Effector memory CD8-positive, alpha-beta T cell (primary cell): ENCODE measurements at places on chromosomes 12 and 14.

- DNase-seq = no peak
Measured at GRCh38 chr12:92074889-92075288, 70.8 kb downstream of the BTG1 start.

DNA sequence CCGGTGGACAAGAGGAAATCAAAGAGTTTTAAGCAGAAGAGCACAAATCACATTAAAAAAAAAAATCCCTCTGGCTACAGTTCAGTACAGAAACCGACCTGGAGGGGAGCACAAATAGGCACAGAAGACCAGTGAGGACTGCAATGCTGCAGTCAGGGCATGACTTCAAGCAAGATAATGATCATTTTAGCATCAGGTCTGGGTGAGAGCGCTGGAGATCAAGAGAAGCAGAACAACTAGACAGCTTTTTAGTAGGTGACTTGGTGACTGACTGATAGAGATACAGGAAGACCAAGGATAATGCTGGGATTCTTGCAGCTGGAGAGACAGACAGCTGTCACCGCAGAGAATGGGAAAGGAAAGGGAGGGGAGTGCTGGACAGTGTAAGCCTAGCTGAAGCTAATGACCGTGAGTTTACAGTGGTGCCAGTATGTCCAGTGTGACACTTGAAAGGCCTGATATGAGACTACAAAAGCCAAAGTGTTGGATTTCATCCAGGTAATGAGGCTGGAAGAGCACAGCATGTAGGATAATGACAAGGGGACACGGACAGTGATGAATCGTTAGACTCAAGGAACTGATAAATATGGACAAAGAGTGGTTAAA lies 5.6 kb downstream of the NFYB start:
- DNase-seq = no peak

DNA sequence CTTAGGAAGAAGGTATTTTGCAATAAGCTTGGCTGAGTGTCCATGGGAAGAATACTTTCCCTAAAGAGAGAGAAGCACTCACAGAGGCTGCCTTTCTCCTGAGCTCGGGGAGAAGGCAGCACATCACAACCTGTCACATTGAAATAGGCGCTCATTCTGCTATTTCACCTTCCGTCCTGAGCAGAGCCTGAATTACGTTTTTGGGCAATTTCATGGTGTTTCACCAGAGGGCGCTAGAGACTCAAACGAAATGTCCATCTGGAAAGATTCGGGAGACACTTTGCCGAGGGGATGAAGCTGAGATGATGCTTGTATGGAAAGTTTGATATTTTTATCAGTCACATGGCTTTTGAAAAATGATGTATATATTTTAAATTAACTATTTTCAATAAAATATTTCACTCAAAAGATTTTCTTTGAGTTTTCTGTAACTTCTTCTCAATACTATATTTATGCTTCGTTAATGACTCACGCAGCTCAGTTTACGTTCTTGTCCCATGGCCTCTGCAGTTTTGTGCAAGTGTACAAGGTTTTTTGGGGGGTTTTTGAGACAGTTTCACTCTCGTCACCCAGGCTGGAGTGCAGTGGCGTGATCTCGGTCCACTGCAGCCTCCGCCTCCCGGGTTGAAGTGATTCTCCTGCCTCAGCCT lies 17.4 kb upstream of the B4GALNT3 start:
- DNase-seq = peak; percentile 56

GRCh38 chr14:77276959-77277358 lies 6.0 kb upstream of the NGB start:
- DNase-seq = no peak

- no peak for DNase-seq
Measured at GRCh38 chr12:51813931-51814310, 34.6 kb downstream of the FIGNL2 start.

DNA sequence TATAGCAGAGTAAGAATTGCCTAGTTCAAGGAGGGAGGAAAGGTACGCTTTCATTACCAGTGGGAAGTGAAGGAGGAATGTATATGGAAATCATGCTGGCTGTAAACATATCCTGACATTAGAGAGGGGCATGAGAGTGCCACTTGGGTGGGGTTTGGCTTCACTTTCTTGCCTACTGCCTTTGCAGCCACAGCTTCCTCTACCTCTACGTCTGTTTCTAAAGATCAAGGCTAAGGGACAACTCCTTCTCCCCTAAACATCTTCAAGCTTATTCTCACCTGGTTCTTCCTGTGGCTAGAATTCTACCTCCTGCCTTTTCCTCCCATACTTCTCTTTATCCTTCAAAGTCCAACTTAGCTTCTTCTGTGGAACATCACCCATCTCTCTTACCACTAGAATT lies 58.0 kb downstream of the SUSD6 start:
- no peak for DNase-seq

DNA sequence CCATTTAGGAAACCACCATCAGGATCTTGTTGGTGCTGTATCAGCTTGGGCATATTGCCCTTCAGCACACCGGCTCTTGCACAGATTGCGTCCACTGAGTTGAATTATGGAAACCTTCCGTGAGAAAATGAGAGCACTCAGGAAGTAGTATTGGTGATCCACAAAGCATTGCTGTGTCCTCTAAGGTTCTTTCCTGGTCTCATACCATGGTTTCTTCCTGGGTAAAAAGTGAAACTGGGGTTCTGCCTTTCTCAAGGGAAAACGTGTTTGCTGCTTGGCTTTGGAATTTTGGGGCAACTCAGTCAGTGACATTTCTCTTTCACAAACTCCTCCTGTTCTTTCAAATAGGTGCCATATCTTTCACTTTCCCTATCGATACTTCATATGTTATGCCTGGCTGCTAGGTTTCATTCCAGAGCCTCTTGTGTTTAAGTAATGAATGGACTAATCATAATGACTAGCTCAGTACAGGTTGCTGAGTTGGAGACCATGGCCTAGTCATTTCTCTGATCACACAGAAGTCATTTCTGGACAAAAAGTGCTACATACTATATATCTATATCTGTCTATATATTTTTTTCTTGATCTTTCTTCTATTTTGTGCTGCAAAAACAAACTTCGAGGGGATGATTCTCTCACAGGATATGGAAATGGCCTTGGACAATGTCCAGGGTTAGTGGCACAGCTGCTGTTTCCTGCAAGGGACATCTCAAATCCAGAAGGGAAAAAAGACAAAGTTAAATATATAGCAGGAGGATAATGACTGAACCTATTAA lies 423.4 kb downstream of the ZFP36L1 start:
- DNase-seq = no peak

- DNase-seq = peak; percentile 15
Measured at GRCh38 chr12:104653730-104654664, 197.2 kb downstream of the CHST11 start.

DNA sequence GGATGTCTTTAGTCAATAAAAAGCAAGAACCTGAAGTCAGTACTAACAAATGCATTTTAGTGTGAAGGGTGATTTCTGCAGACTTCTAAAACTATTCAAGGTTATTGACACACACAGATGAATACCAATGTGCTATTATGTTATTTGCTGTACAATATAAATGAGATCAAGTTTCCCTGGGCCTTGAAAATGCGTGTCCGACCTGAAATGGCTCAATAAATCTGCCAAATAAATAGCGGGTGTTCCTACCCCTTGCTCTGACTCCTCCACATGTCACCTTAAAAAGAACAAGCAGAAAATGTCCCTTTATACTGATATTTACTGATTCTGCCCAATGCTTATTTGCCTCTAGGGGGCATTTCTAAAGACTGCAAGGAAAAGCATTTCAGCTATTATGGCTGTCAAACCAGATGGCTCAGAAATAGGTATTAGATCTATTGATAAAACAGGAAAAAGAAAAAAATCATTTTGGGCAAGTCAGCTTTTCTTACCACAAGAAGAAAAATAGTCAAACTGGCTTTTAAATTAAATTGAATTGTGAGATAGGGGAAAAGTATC lies 367.3 kb upstream of the KITLG start:
- DNase-seq = no peak

DNA sequence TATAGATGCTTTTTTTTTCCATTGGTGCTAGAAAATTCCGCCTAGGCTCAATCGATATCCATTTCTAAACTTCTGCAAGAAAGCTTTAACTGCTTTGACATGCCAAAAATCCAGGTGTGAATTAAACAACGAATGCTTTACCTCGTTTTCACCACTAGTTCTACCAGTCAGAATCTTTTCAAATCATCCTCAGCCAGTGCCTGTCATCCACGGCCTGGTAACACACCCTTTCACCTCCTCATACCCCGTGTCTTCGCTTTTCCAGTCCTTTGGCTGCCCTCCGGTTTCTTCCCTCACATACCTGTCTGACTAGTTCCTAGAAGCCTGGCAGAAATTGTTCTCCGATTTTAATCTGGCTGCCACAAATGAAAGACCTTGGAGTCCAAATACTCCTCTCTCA lies 1.4 kb upstream of the PHC1 start:
- DNase-seq = no peak

GRCh38 chr14:83733670-83734069 lies 1796.3 kb upstream of the FLRT2 start:
- no peak for DNase-seq

- DNase-seq = no peak
Measured at GRCh38 chr14:22814941-22815713, at the start of gene SLC7A7. Gene SLC7A7, minus strand, starts transcription at chr14:22815435. Its CDS starts 2,037 bp downstream, at chr14:22813398.

- no peak for DNase-seq
Measured at GRCh38 chr12:107359382-107359781, 266.0 kb upstream of the CRY1 start.

DNA sequence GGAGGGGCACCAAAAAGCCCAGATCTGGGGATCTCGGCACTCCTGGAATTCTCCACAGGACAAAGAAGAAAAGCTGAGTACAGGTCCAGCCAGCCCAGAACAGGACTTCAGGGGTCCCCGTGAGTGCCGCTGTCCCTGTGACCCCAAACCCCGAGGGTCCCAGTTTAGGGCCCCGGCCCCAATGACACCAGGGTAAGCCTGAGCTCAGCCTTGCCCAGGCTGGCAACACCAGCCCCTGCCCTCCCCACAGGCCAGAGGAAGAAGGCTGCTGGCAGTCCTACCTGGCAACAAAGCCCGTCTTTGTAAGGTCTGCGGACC lies 1.8 kb downstream of the CDK2AP1 start:
- no peak for DNase-seq

DNA sequence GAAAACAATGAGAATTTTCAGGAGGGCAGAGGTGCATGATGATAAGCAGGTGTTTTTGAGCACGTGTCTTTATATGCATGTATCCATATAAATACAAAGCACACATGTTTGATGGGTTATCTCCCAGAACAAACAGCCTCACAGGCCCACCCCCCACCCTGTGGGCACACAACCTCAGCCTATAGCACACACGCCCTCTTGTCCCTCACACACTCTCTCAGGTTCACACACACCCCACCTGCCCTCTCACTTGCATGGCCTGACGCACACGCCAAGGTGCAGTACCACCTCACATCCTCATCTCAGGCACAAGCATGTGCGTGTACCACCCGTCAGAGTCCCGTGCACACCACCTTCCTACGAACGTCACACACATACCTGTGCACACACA lies 8.6 kb upstream of the KRT8 start:
- DNase-seq = no peak

- no peak for DNase-seq
Measured at GRCh38 chr14:70254476-70254961, 65.8 kb upstream of the SLC8A3 start.

DNA sequence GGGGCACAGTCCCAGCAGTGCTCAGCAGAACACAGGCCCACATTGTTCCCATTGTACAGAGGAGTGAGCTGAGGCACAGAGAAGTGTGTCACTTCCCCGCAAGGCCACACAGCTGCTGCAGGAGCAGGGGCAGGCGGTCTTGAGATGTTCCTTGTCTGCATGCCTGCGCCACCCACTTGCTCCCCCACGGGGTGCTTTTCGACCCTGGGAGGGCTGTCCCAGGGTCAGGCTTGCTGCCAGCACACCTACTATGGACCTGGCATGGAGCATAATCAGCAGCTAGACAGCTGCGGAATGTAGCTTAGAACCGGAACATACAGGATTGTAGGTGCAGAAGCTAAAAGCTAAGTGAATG lies 7.8 kb upstream of the EP400 start:
- DNase-seq = no peak

DNA sequence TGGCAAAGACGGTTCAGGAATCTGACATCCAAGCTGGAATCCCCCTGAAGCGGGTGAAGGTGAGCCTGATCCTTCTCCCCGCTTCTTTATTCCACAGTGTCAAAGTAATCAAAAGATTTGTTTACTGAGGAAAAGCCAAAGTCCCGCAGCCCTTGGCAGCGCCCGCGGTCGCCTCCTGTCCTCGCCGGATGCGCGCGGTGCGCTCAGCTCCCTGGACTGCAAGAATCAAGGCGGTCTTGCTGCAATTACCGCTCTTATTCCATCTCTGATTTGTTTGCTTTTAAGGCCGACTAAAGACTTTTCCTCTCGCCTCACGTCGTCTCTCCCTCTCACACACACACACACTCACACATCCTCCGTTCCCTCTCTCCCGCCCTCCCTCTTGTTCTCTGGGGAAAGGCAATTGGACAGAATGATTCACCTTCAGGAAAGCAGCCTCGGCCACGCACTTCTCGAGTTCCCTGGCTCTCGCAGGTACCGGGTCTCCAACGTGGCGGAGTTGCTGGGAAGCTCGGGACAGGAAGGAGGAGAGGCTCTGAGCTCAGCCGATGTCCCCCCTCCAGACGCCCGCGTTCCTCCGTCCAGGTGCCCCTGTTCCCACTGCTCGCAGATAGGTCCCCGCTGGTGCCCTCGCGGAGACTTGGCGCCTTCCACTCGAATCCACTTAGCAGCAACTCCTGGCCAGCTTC lies 68.6 kb upstream of the USP15 start:
- DNase-seq = no peak

GRCh38 chr14:81164167-81164774 lies 56.5 kb downstream of the GTF2A1 start:
- DNase-seq = peak; percentile 15

- no peak for DNase-seq
Measured at GRCh38 chr12:67451206-67451605, 182.0 kb downstream of the CAND1 start.

DNA sequence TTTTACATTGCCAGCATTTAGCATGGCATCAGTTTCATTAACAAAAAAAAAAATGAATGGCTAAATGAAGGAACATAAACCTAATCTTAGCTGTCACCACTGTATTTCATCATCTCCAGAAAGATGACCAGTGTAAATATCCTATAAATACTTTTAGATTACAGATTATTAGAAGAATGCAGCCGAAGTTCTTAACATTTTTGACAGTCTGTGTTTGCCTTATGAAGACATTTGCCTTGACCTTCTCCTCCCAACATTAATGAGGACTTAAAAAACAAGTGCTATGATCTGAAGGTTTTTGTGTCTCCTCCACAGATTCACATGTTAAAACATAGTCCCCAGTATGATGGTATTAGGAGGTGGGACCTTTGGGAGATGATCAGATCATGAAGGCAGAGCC lies 253.0 kb downstream of the SNAPC1 start:
- DNase-seq = no peak

DNA sequence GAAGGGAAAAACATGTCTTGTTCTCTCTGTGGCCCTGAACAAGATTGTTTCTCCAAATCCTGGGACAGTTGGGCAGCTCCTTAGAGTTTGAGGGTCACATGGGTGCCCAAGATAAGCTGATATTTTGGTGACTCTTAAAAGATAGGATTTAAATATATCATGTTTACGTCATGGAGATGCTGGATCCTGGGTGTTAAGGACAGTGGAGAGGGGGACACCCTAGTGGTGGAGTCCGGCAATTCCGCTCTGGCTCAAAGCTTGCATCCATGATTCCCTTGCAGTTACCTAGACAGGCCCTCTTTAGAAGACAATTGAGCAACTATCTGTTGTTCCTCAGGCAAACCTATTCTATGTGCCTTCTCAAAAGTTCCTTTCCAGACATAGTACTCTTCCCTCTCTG lies 101.8 kb downstream of the CMKLR1 start:
- DNase-seq = no peak

- no peak for DNase-seq
Measured at GRCh38 chr14:66038212-66038611, 448.0 kb upstream of the CCDC196 start.

- DNase-seq = no peak
Measured at GRCh38 chr12:5963515-5963914, 18.5 kb upstream of the ANO2 start.
